ENCODE measurements at places on chromosomes 2 and 18.

DNA sequence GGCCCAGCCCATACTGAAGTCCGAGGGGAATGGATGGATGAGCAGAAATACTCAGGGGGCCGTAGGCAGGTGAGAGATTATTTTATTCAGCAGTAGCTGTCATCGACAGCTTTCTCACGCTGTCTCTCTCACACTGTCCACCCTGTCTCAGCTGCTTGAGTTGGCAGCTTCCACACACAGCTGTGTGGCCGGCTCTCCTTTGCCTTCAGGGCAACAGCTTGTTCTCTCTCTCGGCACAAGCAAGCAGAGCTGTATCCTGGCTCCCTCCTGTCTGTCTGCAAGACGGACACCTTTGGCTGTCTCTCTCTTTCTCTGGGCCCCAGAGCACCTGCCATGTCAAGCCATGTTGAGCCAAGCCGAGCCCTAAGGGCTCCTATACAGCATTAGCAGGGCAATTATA is 9.8 kb upstream of the PAPOLG start:
- no peak for DNase-seq

GRCh38 chr2:16725549-16725948 is 59.9 kb upstream of the CYRIA start:
- no peak for DNase-seq

DNA sequence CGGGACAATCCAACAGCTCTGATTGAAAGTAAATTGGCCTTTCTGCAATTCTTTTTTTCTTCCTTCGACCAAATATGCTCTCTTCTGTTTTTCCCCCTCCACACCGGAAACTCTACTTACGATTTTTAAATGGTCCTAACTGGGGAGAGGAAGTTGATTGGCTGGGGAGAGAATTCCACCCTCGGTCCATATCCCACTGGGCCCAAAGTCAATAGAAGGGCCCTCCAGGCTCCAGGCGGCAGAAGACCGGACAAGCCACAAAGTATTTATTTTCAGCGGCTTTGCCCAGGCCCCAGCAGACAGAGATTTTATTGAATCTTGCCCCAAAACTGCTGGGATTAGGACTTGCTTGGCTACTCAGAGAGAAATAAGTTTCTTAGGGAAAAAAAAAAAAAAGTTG is 37.1 kb upstream of the SMAD7 start:
- no peak for DNase-seq

DNA sequence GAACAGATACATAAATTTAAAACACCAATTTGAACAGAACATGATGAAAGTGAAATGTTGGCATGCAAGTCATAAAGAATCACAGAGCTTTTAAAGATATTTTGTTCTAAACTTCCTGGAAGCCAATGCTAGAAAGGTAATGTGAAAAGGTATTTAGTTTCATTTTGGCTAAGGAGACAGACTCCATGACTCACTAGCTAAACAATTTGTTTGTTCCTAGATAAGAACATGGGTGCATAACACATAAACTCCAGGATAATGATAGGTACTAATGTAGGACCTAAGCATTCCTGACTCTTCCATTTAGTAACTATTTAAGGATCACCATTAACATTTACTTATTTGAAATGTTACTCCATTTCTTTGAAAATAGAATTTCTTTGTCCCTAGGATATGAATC is 292.5 kb upstream of the CNTNAP5 start:
- no peak for DNase-seq

DNA sequence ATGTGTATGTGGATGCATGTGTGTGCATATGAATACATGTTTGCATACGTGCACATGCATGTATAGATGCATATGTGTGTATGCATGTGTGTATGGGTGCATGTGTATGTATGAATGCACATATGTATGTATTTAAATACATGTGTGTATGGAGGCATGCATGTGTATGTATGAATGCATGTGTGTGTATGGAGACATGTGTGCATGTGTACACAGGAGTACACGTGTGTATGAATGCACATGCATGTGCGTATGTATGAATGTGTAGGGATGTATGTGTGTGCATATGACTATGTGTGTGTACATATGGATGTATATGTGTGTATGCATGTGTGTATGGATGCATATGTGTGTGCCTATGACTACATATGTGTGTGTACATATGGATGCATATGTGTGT is 51.9 kb downstream of the DCDC2C start:
- no peak for DNase-seq

GRCh38 chr2:152376968-152377367 is 42.0 kb downstream of the FMNL2 start:
- no peak for DNase-seq

- DNase-seq, result no peak
Observed at GRCh38 chr2:219603771-219604170, 6.1 kb downstream of the STK11IP start.

- no peak for DNase-seq
Observed at GRCh38 chr2:128577141-128577930, 258.7 kb upstream of the HS6ST1 start.

DNA sequence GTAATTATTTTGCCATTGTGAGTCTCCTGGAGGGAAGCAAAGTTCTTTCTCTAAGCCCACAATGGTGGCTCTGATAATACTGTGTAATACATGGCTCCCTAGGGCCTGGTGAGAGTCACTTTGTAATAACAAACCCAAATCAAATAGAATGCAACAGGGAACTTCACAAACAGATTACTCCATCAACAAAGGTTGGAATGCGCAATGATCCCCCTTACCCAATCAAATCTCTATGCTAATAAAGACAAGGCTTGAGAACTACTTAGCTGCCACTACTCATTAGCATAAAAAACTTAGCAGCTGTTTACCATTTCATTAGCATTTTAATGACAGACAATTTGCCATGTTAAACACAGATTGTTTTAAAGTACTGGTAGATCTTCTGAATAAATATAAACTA is 285.6 kb upstream of the SESTD1 start:
- DNase-seq, result no peak

GRCh38 chr2:113258471-113259147 is 20.1 kb downstream of the PAX8 start:
- DNase-seq, result no peak

DNA sequence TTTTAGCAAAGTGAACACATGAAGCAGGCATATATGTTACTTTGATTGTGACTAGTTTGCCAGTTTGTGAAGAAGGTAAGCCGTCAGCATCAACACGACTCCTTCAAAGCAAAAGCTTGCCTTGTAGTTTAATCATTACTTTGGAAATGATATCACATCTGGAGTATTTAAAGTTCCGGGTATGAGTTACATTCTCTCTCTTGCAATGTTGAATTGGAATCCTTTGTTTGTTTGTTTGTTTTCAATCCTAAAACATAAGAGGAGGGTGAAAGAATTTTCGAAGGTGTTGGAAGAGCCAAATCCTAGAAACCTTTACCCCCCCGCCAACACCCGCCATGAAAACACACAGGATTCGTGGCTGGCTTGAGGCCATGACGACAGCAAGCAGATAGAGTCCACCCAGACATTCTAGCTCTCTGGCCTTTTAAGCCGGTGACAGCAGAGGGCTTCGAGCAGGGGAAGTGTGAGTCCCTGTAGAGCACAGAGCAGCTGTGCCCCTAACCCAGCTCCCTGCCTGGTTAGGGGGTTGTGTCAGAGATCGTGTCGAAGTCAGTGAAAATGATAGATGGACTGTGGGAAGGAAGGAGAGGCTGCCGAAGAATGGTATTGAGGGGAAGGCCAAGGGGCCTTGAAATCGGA is 103.8 kb upstream of the SMIM21 start:
- no peak for DNase-seq

- no peak for DNase-seq
Observed at GRCh38 chr18:28159055-28159454, 17.9 kb downstream of the CDH2 start.

- DNase-seq, result no peak
Observed at GRCh38 chr2:41020358-41020757, 568.5 kb upstream of the SLC8A1 start.

DNA sequence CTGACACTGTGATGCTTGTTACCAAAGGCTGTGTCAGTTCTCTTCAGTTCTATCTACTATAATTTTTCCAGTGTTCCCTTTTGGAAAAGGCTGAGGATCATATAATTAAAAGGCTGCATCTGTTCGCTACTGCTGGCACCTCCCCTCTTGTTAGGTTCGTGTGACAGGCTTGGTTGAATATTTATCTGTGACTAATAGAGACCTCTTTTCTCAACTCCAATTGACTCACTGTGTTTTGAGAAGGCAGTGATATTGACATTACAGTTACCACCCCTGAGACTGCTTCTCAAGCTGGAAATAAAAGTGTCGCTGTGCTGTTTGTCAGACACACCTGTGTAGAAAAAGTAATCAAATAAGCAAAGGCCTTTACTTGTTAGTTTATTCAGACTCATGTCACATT is 205.5 kb upstream of the KCNH7 start:
- DNase-seq, result no peak

GRCh38 chr2:193966590-193966989 is 1690.4 kb upstream of the SLC39A10 start:
- DNase-seq, result no peak

DNA sequence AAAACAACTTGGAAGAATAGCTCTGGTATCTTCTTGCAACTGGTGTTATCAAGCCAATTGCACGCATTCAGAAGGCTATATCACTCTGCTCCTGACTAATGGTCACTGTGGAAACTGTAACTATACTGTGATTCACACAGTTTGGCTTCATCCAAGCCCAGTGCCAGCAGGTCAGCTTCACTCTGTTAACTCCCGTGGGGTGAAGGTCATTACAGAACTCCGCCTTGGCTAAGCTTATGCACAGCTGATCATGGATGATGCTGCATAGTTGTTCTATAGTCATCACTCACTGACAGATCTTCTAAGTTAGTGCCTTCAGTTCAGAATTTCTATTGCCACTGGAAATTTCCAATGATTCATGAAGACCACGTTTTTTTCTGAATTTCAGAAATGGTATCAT is 497.2 kb upstream of the NETO1 start:
- no peak for DNase-seq

GRCh38 chr2:220198896-220199295 is 571.5 kb downstream of the SLC4A3 start:
- peak; percentile 4 for DNase-seq

- DNase-seq, result no peak
Observed at GRCh38 chr18:37778417-37779165, 213.0 kb upstream of the CELF4 start.

- no peak for DNase-seq
Observed at GRCh38 chr2:100063459-100063953, 78.9 kb downstream of the AFF3 start.

DNA sequence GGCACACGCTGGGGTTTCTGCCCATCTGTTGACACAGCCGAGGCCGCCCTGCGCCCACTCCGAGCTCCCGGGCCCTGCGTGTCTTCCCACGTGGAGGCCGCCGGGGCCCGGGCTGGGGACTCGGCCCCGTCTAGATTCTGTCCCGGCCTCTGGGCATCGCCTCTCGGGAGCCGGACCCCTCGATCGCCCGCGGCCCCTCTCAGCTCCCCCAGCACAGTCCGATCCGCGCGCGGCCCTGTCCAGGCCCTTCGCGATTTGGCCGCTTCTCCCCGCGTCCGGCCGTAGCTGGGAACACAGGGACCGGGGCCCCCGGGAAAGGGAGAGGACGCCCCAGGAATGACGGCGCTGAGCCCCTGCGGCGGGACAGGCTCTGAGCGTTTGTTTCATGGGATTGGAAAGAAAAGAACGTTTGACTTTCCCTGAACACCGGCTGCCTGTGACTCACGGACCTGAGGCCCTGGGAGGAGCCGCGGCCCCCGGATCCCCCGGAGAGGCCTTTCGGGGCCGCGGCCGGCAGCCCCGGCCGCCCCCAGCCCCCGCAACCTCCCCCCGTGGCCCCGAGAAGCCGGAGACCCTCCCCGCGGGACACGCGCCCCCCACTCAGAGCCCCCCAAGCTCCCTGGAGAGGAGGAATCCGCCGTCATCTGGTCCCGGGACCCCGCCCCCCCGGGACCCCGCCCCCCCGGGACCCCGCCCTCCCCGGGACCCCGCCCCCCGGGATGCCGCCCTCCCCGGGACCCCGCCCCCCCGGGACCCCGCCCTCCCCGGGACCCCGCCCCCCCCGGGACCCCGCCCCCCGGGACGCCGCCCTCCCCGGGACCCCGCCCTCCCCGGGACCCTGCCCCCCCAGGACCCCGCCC is 62.7 kb upstream of the CTDP1 start:
- DNase-seq, result no peak

- no peak for DNase-seq
Observed at GRCh38 chr18:26483633-26484032, 64.7 kb downstream of the KCTD1 start.
